Tracheal epithelial cell (primary cell): ENCODE measurements at places on chromosomes 1 and 21. TPM values are rescaled to one million over a fixed set of nuclear protein-coding genes. Genes with fewer than 3 reads are reported as not detected.

SPRR2A gene
- 1.9 and 3.0 TPM in 2 replicates for total RNA-seq

ARHGAP29 gene
- total RNA-seq, result 9.2 and 48.0 TPM in 2 replicates

TNNT2 gene
- 0.48 and 1.3 TPM in 2 replicates for total RNA-seq

NTNG1 gene
- 3.6 and 6.3 TPM in 2 replicates for total RNA-seq

COL16A1 gene
- 130 and 134 TPM in 2 replicates for total RNA-seq

KRTAP13-2 gene
- not detected in 2 replicates for total RNA-seq
